ENCODE measurements at places on chromosomes 12 and 14.

GRCh38 chr12:4283512-4284255 lies 10.1 kb downstream of the CCND2 start:
- no peak for DNase-seq

GRCh38 chr12:109053382-109054123 lies 1.2 kb downstream of the USP30 start:
- DNase-seq = no peak

- DNase-seq = no peak
Measured at GRCh38 chr14:99519347-99519881, 38.2 kb downstream of the CCNK start.

GRCh38 chr14:51862860-51863259 lies 2.4 kb downstream of the GNG2 start:
- DNase-seq = no peak

- no peak for DNase-seq
Measured at GRCh38 chr12:50174971-50175715, 8.0 kb upstream of the CERS5 start.

GRCh38 chr12:104485651-104486362 lies 29.1 kb downstream of the CHST11 start:
- no peak for DNase-seq

Measured in stimulated activated CD8-positive, alpha-beta memory T cell treated with anti-CD3 and anti-CD28 coated beads, Interleukin-4, amount 100 ng/mL, for 4 hours (primary cell).